Fibroblast of villous mesenchyme (primary cell): ENCODE measurements at places on chromosomes 6 and 20. TPM values are rescaled to one million over a fixed set of nuclear protein-coding genes. Genes with fewer than 3 reads are reported as not detected.

- DNase-seq = peak; percentile 7
These were observed 37.0 kb upstream of the BTBD3 start for GRCh38 chr20:11880680-11881079.

DNA sequence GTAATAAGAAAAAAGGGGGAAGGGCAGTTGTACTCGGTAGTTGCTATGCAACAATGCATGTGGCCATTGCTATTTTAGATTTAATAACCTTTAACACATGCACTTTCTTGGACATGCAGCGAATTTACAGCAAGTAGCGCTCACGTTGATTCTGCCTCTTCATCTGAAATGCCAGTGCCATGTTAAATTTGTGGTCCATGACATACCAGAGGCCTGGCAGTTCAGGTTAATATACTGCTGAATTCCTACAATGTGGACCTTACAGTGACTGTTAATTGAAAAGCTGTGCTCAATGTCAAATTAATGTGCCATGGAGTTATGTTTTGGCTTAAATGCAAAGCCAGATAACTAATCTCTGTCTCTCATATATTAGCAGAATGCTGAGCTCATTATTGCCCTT lies 699.7 kb downstream of the DOK5 start:
- no peak for DNase-seq

DNA sequence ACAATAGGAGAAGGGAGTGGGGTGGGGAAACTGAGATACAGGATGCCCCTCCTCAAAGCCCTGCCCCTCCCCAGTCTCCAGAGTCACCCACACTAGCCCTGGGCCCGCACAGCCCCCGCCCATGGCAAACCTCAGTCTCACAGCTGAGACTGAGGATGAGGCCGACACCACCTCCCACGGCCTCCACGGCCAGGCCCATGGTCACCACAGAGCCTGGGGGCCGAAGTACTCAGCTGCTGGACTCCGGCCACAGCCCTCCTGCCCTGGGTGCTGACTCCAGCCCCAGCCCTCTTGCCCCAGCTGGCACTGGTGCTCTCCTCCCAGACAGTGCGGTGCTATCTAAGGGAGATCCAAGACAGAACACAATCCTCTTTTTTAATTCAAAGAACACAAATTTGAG lies 176.1 kb downstream of the TTLL2 start:
- DNase-seq = no peak

DNA sequence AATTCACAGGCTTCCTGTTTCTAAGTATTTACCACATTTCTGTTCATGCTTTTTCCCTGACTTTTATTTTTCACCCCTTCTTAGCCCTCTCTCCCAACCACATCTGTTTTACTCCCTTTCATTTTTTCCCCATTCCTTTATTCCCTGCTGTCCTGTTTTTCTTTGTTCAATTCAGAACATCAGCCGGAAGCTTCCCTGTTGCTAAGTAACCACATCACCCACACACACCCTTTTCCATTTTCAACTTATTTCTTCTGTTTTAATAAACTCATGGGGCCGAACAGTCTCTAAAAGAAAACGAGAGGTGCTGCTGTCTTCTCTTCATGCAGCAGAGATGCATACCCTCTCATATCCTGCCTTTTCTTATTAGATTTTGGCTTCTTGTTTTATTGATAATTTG lies 53.5 kb upstream of the CEP85L start:
- no peak for DNase-seq

- DNase-seq = no peak
These were observed 129.8 kb downstream of the TMEM242 start for GRCh38 chr6:157193443-157193996.

LPA gene
- total RNA-seq = not detected in 2 replicates

SLC24A3 gene
- total RNA-seq = 0.86 and 4.2 TPM in 2 replicates

GATA5 gene
- total RNA-seq = not detected in 2 replicates
